HCT116 (cell line): ENCODE measurements at places on chromosomes 11 and 22.
A peak's percentile ranks its signal among the peaks of the same experiment; 100 is the strongest.

DNA sequence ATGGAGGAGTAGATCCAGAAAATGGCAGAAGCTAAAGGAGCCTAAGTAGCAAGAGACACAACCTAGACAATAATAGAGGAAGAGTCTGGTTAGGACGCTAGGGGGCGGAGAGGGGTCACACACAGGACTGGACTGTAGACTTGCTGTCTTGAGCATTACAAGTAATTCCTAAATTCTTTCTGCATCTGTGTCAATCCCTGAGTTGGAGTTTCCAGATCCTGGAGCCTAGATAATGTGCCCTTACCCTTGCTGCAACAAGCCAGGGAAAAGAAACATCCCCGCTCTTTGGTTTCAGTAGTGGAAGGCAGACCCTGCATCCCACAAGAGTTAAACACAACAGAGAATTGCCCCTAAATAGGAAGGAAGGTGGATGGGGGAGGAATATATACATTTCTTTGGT is 14.9 kb upstream of the CCDC73 start:
- DNase-seq, result peak; percentile 60

DNA sequence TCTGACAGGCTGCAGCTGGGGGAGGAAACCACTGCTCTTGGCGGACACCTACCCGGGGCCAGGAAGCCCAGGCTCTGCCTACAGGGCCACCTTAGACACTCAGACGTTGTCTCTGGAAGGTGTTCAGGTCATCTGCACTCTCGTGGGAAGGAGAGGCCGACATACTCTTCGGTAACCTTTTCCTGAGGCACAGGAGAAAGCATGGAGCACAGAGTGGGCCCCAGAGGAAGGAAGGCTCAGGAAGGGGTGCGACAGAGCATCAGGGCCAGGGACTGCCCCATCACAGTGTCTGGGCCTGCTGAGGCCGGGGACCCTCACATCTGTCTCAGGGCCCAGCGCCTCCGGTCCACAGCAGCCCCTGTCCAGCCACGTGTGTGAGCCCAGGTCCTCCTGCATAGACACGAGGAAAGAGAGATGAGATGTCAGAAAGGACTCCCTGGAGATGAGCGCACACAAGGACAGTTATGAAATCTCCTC is 18.2 kb upstream of the TUB start:
- DNase-seq, result no peak

GRCh38 chr11:61514050-61514917 is 5.7 kb downstream of the LRRC10B start:
- DNase-seq, result no peak

DNA sequence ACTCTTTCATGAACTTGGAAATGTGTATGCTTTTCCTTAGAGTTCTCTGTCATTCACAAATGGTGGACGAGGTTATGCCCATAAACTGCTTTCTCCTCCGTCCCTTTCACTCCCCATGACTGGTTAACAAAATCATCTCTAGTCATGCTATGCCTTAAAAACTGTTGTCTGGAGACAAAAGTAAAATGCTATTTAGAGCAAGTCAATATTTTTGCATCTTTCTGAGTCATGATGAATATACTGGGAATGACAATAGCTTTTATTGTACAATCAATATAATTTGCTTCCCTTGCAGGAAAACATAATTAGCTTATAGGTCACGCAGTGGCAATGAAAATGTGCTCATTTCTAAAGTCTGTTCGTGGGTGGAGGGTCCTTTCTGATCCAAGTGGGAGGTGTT is 216.7 kb upstream of the SORL1-AS1 start:
- no peak for DNase-seq

GRCh38 chr11:33881651-33882503 is 10.0 kb downstream of the LMO2 start:
- DNase-seq, result no peak

DNA sequence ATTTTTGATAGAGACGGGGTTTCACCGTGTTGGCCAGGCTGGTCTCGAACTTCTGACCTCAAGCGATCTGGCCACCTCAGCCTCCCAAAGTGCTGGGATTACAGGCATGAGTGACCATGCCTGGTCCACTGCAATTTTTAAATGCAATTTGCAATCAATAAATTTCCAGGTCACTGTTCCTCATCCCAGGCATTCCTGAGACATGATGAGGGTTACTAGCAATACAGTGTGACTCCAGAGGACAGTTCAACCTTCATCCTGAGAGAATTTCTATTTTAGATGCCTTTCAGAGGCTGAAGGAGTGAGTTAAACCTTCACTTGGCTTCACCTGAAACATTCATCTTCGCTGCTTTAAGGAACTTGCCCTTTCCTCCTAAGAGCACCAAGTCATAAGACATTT is 9.7 kb upstream of the UBASH3B start:
- DNase-seq, result no peak
